ENCODE measurements at places on chromosomes 11 and 22.
A peak's percentile ranks its signal among the peaks of the same experiment; 100 is the strongest.

GRCh38 chr11:28140689-28141455, 32.7 kb downstream of the METTL15 start:
- DNase-seq = no peak

GRCh38 chr11:65100674-65101350, 4.8 kb downstream of the VPS51 start:
- no peak for DNase-seq

GRCh38 chr11:109374441-109374840, 47.5 kb upstream of the C11orf87 start:
- DNase-seq = no peak

- no peak for DNase-seq
Measured at GRCh38 chr22:30288419-30289140, 725 bp downstream of the CASTOR1 start.

DNA sequence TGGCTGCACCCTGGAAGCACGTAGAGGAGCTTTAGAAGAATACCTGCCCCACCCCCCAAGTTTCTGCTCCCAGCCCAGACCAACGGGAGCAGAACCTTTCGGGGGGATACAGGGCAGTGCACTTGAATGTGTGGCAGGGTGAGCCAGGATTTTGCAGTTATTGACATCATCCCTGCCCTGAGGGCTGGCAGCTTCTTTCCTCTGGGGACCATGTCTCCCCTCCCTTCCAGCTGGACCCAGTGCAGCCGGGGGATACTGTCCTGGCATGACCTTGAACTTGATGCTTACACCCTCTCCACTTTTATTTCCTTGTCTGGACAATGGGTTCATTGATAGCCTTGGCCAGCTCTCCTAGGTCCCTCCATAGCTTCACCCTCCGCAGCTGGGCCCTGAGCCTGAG, 4.1 kb upstream of the CABP7 start:
- no peak for DNase-seq

DNA sequence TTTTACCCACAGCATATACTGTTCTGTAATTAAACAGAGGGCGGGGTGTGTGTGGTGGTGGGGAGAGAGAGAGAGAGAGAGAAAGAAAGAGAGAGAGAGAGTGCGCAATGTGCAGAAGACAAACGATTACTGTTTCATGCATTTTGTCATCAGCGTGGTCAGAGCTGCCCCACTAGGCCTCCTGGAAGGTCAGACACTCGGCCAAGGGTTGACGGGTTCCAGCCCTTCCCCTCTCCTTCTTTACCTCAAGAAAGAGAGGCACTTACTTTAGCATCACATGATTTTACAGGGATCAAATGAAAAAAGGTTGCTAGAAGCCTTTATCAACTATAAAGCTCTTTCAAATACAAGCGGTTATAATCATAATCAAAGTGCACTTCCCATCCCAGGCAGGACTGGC, 269.2 kb upstream of the SORL1-AS1 start:
- DNase-seq = no peak

DNA sequence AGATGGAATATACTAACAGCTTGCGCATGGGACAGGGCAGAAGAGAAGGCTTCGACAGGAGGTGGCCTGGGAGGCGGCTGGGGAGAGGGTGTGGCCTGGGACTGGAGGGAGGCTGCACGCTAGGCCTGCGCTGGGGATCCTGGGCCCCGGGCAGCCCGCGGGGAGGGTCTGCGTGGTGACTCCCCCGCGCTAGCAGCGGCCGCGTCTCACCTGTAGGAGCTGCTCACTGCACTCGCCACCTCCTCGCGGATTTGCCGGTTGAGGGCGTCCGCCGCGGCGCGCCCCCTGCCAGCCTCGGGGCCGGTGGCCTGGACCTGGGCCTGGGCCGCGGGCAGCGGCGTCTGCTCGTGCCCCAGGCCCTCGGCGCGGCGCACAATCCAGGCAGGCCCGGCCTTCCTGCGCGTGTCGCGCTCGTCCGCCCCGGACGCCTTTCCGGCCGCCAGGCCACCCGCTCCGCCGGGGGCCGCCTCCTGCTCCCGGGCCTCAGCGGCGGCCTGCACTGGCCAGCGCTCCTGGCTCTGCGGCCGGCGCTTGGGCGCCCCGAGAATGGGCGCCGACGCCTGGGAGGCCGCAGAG, 1.5 kb downstream of the MAP6 start:
- peak; percentile 52 for DNase-seq

DNA sequence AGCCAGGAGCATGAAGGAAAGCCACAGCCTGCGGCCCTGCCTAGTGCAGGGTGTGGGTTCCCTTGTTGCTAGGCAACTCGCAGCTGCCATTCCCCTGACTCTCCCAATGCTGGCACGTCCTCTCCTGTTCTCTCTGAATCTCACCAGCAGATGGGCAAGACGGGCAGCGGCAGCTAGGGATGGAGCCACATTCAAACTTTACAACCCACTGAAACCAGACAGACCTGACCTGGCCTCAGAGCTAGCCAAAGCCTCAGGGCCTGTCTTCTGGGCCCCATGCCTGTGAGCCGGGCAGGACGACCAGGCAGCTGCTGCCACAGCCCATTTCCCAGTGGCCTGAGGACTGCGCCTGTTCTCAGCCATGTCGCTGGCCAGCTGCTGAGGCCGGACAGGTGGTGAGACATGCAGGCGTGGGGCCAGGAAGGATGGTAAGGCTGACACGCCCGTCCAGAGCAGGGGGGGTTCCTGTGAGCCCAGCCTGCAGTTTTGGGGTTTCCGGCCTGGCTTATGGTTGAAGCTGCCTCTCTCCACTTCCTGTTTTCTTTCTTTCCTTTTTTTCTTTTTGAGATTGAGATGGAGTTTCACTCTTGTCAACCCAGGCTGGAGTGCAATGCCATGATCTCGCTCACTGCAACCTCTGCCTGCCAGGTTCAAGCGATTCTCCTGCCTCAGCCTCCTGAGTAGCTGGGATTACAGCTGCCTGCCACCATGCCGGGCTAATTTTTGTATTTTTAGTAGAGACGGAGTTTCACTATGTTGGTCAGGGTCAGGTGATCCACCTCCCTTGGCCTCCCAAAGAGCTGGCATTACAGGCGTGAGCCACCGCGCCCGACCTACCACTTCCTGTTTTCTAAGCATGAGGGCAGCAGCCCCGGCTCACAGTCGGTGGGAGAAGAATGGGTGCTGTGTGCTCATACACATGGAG, 4.1 kb downstream of the SUN2 start:
- DNase-seq = no peak

- DNase-seq = no peak
Measured at GRCh38 chr11:96137373-96137772, 205.6 kb downstream of the MAML2 start.

DNA sequence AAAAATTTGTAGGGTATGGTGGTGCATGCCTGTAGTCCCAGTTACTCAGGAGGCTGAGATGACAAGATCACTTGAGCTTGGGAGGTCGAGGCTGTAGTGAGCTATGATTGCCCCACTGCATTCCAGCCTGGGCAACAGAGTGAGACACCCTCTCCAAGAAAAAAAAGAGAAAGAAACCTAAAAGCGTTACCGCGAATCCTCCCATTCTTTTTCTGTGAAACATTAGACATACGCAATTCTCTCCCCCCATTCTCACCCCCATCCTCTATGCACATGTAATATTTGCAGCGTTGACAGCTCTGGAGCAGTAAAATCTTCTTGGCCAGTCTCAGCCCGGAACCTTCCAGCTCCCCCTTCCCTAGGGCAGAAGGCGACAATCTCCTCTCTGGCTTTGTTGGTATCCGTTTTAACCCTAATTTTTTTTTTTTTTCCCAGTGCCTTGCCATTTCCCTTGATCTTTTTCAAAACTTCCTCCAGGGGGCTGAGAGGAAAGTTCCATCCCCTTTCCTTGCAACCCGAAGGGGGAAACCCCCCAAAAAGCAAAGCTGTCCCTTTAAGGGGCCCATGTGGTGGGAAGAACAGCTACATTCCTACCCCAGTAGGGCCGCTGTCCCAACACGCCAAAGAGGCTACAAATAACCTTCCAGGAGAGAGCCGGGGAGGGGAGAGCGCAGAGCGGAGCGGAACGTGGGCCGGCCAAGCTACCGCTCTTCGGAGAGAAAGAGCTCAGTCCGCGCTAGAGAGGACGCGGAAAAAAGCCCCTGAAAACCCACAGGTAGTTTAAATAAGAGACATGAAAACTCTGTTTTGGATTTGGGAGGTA, 1.9 kb downstream of the LRP4 start:
- peak; percentile 69 for DNase-seq

DNA sequence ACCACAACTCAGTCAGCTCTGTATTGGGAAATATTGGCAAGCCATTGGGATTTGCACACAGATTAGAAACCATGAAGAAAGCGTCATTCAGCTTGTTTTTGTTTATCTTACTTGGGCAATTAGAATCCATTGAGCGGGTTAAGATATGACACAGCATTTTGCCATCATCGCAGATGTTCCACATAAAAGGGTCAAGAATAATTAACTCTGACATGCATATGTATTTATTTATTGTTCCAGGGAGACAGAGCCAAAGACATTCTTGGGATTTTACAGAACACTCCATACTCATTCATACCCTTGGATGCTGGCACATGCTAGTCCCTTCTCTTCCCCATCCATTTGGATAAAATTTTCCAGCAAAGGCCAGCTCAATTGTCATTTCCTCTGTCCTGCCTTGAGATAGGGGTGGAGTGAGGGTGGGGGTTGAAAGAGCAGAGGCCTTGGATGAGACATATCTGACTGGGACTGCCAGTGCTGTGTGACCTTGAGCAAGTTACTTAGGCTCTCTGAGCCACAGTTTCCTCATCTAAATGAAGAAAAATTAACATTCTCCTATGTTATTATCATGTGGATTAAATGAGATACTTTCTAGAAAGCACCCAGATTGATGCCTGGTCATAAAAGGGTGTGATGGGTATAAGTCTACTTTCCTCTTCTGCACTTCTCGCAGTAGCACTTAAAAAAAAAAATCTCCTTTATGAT, 179.7 kb downstream of the RRAS2 start:
- no peak for DNase-seq

All from nephron progenitor cell (in vitro differentiated cells).